ENCODE measurements at places on chromosomes 2 and 18. TPM values are rescaled to one million over a fixed set of nuclear protein-coding genes. Genes with fewer than 3 reads are reported as not detected.

ASIC4 gene
- 1.7 TPM for total RNA-seq

OR6B3 gene
- total RNA-seq, result not detected

IL1R1 gene
- total RNA-seq, result 1.5 TPM

HRH4 gene
- 0.18 TPM for total RNA-seq

FSIP2 gene
- total RNA-seq, result 3.3 TPM

ERFE gene
- 1.7 TPM for total RNA-seq

UBXN2A gene
- total RNA-seq, result 29.3 TPM

POTEI gene
- 0.27 TPM for total RNA-seq

ASAP2 gene
- total RNA-seq, result 61.2 TPM

DUSP19 gene
- 5.9 TPM for total RNA-seq

CD8B gene
- total RNA-seq, result 0.27 TPM

RMND5A gene
- 45.8 TPM for total RNA-seq

DNA sequence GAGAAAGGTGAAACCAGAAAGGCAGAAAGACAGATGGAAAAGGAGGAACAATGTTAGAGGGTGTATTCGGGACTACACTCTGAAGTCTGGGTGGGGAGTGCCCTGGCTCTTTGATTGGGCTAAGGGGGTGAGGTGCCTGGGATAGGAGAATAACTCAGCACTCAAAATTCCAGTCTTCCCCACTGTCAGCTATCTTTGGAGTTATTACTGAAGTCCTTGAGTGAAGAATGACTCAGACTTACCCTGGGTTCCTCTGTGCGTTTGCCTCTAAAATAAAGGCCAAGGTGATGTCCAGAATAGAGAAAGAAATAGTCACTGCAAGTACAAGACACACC, 151.8 kb upstream of the SERPINE2 start:
- no peak for DNase-seq

- no peak for DNase-seq
These were observed at the start of gene CD207 for GRCh38 chr2:70835643-70836042. Gene CD207, minus strand, starts transcription at chr2:70835816. Its CDS starts 40 bp downstream, at chr2:70835776.

DNA sequence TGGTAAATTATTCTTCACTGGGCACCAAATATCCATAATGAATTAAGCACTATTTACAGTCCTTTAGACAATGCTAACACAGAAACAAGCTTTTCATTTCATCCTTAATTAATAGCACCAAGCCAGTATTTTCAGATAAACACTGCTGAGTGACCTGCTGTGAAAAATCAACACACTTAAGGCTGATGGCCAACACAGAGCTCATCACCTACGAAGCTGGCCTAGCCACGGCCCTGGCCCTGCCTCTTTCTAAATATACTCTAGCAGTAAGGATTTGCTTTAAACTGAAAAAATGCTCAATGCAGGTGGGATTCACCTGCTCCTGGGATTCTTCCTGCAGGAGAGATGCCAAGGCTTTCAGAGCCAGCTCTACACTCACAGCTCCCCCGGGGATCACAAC, 18.4 kb downstream of the CYB5A start:
- DNase-seq, result peak; percentile 55

GRCh38 chr2:100546469-100546868, 16.3 kb upstream of the PDCL3 start:
- DNase-seq, result no peak

DNA sequence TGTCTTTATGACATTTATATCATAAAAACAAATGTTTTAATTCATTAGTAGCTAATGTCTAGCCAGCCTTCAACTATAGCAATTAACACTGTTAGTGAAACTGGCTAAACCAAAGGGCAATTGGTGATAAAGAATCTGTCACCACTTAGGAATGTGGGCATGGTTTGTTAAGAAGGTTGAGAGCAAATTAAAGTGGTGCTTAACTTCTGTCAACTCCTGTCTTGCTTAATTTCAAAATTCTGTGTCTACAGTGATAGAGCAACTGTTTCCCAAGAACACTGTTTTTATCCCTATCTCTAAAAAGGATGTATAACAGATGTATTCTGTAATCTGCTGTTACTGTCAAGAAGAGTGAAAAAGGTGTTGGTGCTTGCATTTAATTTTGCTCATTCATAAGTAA, 36.5 kb downstream of the CFAP36 start:
- DNase-seq, result no peak

DNA sequence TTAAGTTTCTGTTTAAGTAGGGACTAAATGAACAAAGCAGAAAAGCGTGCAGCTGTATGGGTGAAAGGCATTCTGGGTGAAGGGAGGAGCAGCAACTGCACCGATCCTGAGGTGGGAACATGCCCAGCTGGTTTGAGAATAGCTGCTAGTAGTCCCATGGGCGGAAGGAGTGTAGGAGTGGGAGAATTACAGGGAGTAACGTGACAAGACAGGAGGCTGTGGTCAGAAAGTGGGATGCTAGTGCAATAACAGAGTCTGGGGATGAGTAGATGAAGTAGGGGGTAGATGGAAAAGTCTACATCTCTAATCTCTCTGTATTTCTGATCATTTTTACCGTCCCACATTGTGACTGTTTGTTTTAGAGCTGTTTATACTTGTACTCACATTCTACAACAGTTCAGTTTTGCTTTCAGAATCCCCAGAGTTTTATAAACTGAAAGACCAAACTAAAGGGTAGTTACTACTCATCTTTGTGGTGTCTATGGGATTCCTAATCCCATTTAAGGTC, 118.9 kb downstream of the LCLAT1 start:
- no peak for DNase-seq

DNA sequence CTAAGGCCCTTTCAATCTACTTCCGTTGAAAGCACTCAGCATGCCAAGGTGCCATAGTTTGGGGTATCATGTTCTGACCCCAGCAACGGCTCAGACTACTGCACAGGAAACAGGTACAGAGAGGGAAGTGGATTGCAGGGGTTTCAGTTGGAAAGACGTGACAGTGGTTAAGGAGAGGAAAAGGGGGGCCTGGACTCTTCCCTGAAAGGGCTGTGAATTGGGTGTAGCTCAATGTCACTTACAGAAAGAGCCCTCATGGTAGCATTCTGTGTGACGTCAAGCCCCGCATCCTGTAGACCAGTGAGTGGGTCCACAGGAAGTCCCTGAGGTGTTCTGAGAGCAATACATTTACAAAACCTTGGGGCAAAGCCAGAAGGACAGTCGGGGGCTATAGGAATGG, 121.5 kb upstream of the GYPC start:
- DNase-seq, result no peak

GRCh38 chr18:8296886-8297616, 312.2 kb upstream of the RAB12 start:
- no peak for DNase-seq

GRCh38 chr18:37476611-37477295, 88.8 kb downstream of the CELF4 start:
- DNase-seq, result peak; percentile 65

DNA sequence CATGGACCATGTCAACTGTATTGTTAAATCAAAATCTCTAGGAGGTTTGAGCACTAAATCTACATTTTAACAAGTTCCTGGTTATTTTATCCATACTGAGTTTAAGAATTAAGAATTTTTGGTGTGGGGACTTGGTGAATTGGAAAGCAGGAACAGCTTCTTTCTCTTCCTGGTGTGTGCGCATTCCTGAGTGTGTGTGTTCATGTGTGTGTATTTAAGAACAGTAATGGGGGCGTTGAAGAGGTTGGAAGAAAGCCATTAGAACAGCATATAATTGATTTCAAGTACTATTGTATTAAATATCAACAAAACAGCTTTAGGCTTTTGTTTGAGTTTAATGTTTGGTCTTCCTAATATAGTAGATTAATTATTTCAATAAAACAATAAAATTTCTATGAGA, 801.3 kb upstream of the ID2 start:
- DNase-seq, result no peak

DNA sequence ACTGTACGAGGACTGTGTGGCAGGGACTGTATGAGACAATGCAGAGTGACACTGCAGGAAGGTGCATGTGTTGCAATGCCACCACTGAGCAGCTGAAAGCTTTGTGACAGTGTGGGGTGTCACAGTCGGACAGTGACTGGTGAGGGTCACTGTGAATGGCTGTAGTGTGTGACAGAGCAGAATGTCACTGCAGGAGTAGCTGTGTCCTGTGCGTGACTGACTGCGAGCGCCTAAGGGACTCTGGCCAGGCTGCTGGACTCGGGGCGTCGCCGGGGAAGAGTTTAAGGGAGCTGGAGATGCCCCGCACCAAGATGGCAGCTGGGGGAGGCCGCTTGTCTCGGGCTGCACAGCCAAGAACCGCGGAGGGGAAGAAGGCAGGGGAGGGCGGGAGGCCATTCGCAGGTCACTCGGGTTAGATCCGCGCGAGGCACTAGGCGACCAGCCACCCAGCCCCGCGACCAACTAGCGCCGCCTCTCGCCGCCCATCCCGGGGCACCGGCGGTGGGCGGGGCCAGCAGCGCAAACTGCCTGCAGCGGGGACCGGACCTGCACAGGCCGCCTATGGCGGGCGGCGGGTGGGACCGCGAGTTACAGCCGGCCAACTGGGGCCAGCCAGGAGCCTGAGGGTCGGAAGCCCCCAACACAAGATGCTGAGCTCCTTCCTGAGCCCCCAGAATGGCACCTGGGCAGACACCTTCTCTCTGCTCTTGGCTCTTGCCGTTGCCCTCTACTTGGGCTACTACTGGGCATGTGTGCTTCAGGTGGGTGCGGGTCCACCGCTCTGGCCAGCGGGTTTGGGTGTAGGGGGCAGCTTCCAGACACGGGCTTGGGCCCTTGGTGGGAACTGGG, at the start of gene ABHD1:
Gene ABHD1 (plus strand): TSS at position 514 of the 849 bp plus-strand sequence. CDS start 134 bp downstream, at position 648.
- DNase-seq, result peak; percentile 80

DNA sequence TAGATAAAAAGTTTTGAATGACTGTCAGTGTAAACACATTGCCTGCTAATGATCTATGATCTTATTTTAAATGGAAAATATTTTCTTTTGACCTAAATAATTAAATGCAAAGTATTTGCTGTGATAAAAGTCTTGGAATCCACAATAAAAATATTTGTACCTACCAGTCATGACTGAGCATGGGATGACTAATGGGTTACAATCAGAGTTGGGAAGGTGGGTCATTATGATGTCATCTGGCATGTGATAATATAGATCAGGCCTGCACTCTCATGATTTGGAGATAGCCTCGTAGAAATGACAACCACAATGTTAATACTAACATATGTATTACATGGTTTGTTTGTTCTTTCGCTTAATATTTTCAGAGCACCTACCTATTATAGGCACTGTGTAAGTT, 848.8 kb upstream of the KLHL29 start:
- no peak for DNase-seq

DNA sequence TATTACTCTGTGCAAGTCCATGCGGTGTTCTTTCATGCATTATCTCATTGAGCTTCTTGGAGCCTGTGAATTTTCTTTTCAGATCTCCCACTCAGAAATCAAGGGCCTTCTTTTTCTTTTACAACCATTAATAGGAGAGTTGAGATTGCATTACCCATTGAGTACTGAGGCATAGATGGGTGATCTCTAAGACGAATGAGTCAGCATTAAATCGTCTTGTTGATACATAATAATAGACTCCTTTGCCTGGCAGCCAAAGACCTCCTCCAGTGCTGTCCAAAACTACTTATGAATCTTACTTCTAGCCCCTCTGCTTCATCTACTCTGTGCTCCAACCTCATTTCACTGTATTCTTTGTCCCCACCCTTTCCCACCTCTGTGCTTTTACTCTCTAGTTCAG, 180.5 kb downstream of the AGPS start:
- DNase-seq, result no peak

Data from cerebellum (tissue), 4 donors.